ENCODE measurements at places on chromosomes 12 and 14.
A peak's percentile ranks its signal among the peaks of the same experiment; 100 is the strongest.

- DNase-seq: no peak
Observed at GRCh38 chr12:99658671-99659349, 11.3 kb downstream of the GARIN6 start.

DNA sequence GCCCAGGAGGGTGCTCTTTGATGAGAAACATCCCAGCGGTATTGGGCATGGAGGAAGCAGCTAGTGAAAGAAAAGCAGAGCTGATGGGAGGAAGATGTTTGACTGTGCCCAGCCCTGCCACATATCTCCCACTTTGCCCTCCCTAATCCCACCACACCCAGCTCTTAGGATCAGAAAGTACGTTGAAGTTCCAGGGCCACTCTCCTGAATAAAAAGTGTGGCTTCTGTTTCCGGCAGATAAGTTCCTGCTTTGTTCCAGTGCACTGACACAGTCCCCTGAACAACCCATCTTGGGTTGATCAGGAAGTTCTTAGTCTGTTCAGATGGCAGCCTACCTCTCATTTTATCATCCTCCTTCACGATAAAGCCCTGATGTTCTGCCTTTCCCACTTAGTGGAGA, 16.5 kb downstream of the TPCN1 start:
- no peak for DNase-seq

- DNase-seq: no peak
Observed at GRCh38 chr12:47881826-47882427, 22.9 kb downstream of the VDR start.

DNA sequence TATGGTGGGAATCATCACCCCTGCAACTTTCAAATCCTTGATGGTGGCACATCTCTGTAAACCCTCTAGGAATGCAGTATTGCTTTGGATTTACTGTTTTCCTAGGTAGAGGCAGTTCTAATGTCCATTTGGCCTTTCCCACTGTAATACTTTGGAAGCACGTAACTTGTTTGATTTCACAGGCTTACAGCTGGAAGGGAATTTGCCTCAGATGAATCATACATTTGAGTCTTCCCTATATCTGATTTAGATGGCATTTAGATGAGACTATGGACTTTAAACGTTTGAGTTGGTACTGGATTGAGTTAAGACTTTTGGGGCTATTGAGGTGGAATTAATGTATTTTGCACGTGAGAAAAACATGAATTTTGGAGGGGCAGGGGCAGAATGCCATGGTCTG, 35.9 kb downstream of the DAAM1 start:
- no peak for DNase-seq

- DNase-seq: peak; percentile 69
Observed at GRCh38 chr12:92143686-92144630, 1.7 kb downstream of the BTG1 start.

DNA sequence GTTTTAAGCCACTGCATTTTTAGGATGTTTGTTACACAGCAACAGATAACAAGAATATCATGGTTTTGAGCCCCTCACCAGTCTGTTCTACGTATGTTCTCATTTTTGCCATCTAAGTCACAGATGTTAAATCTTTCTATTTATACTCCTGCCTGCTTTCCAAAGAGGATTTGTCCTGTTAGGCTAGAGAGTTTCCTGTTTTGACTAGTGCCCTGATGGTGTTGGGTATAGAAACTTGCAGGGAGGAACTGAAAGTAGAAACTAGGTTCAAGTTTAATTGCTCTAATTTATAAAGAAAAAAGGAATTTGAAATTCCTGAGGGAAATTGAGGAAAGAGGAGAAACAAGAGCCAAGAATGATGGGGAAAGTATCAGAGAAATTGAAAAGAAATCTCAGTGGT, 74.4 kb upstream of the COCH start:
- DNase-seq: no peak

DNA sequence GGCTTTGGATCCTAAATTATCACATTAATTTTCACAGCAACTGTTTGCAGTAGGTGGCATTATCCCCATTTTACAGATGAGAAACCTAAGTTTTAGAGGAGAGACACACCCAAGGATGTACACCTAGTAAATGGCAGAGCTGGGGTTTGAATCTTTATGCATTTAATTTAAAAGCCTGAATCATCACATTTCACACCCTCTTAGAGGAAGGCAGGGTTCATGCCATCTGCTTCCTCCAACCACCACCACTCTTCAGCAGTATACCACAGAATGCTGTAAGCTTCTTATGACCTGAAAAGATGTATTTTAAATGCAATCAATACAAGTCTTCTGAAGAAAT, 90.3 kb downstream of the CRADD start:
- DNase-seq: no peak

- DNase-seq: no peak
Observed at GRCh38 chr12:92987362-92987761, 58.3 kb upstream of the EEA1 start.

GRCh38 chr12:8844665-8845064, 22.2 kb downstream of the A2ML1 start:
- no peak for DNase-seq

DNA sequence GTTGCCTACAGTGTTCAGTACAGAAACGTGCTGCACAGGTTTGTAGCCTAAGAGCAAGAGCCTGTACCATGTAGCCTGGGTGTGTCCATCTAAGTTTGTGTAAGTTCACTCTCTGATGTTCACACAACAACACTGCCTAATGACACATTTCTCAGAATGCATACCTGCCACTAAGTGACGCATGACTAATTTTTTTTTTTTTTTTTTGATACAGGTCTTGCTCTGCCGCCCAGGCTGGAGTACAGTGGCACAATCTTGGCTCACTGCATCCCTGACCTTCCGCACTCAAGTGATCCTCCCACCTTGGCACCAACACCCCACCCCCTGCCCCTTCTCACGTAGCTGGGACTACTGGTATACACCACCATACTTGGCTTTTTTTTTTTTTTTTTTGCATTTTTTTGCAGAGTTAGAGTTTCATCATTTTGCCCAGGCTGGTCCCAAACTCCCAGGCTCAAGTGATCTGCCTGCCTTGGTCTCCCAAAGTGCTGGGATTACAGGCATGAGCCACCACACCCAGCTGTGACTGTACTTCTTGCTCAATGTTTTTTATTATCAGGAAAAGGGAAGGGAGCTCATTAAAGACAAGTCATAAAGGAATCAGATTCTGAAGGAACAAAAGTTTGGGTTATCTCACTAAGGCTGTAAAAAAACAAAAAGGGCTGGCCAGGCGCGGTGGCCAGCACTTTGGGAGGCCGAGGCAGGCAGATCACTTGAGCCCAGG, 10.0 kb upstream of the CDC42BPB start:
- DNase-seq: no peak

- peak; percentile 60 for DNase-seq
Observed at GRCh38 chr12:124391340-124392261, 96.7 kb downstream of the RFLNA start.

GRCh38 chr14:103086771-103087342, 2.8 kb downstream of the LBHD2 start:
- no peak for DNase-seq

DNA sequence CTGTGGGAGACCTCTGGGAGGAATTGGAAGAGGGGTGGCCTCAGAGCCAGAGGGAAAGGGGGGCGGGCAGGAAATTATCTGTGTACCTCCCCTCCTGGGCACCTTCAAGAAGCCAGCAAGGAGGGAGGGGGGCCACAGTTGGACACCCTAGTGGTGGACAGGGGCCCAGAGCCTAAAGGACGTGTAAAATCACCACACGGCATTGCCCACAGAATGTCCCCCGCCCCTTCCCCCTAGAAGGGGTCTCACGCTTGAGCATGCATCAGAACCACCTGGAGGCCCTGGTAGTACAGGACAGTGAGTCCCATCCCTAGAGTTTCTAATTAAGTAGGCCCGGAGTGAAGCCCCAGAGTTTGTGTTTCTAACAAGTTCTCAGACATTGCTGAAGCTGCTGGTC, 8.2 kb downstream of the ENDOU start:
- DNase-seq: no peak

- DNase-seq: no peak
Observed at GRCh38 chr14:73055251-73055650, 3.1 kb upstream of the RBM25 start.

GRCh38 chr14:51298895-51299294, 58.8 kb downstream of the TMX1 start:
- no peak for DNase-seq

DNA sequence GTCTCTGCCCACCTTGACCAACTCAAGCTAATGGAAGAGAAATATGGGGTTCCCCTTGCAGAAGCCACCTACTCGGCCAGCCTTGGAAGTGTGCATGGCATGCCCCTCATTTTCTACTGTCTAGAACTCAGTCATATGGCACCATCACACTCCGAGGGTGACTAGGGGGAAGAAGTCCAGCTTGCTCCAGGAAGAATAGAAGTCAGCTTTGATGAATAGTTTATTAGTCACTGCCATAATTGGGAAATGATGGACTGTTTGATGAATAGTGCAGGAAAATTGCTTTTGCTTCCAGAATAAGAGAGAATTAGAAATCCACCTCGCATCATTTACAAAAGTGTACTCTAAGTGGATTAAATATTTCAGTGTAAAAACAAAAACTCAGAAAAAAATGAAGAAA, 1030.6 kb downstream of the VRK1 start:
- DNase-seq: no peak

- DNase-seq: no peak
Observed at GRCh38 chr14:20429801-20430669, 5.9 kb downstream of the KLHL33 start.

DNA sequence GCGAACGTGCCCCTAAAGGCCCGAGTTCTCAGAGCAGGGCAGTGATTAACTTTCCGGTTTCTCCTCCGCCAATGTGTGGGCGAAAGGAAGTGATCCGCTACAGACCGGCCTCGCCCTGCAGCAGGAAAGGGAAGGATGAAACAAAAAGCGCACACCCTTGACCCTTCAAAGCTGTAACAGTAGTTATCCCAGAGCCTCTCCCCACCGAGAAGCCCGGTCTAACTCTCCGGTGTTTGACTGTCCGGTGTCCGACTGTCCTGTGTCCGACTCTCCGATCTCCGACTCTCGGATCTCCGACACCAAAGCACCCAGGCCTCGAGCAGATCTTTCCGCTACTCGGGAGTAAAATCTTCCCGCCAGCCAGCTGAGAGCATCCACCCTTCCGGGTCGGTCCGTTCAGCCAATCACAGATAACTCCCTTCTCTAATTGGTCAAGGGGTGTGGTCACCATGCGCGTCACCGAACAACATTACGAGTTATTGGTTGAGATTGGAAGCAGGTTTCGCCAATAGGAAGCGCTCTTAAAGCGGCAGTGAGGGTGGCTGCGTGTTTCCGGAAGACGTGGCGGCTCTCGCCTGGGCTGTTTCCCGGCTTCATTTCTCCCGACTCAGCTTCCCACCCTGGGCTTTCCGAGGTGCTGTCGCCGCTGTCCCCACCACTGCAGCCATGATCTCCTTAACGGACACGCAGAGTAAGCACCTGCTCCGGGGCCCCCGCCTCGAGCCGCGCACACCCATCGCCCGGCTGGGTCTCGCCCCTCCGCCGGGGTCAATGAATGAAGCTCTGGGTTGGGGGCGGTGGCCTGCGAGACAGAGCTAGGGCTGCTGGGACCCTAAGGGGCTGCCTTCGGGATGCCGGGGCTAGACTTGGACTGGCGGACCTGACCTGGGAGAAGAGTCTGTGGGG, at the start of the genes GOLT1B and RECQL:
TSS of gene GOLT1B (plus strand) at position 532 of the 906 bp plus-strand sequence. CDS start at position 667, 135 bp downstream.
TSS of gene RECQL (minus strand) at position 378 of the 906 bp plus-strand sequence. CDS start 2,065 bp downstream, outside the sequence.
- peak; percentile 89 for DNase-seq

- DNase-seq: no peak
Observed at GRCh38 chr12:24723759-24724158, 225.1 kb downstream of the BCAT1 start.

GRCh38 chr14:54189748-54190354, 207.0 kb upstream of the CDKN3 start:
- DNase-seq: no peak

DNA sequence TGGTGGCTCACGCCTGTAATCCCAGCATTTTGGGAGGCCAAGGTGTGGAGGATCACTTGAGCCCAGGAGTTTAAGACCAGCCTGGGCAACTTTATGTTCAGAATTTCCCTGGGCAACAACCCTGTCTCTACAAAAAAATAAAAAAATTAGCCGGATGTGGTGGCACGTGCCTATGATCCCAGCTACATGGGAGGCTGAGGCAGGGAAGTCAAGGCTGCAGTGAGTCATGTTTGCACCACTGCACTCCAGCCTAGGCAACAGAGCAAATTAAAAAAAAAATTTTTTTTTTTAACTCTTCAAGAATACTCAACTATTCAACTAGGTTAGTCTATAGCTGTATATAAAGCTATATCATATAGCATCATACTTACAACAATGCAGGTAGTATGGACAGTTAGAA, 113.0 kb downstream of the RALGAPA1 start:
- DNase-seq: no peak

DNA sequence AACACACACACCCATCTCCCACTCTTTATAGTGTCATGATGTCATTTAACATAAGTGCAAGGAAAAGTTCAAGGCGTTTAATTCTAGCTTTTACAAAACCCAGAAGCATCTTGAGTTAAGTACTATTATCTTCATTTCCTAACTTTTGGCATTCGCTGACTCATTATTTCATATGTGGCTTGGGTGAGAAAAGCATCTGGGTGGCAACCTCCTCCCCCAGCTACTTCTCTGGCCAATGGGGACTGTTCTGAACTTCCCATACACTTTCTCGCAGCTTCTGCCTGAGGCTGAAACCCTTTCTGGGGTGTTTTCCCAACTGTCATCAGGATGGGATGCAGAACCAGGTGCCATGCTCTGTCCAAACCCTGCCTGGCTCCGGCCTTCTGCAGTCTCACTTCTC, 2.8 kb upstream of the MARK3 start:
- DNase-seq: no peak

DNA sequence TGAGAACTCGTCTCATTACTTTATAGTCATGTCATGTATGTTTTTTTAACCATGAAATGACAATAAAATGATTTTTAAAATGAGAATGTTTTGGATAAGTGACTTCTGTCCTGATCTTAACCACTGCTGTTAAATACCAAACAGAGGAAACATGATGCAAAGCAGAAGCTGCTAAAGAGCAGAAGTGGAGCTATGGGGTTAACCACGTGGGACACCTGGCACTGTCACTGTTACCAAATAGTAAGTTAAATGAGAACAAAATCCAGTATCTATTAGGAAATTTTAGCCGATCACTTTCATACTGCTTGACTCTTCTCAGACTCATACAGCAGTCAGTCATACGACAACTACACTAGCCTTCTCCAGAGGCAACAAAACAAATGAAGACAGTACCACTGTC, 82.4 kb downstream of the SCAF11 start:
- DNase-seq: no peak

- no peak for DNase-seq
Observed at GRCh38 chr12:95412482-95413311, 61.3 kb upstream of the METAP2 start.
